AG04449 (cell line): ENCODE measurements at places on chromosomes 12 and 14.

GRCh38 chr12:129523621-129524020, 380.2 kb downstream of the TMEM132D start:
- DNase-seq: no peak

DNA sequence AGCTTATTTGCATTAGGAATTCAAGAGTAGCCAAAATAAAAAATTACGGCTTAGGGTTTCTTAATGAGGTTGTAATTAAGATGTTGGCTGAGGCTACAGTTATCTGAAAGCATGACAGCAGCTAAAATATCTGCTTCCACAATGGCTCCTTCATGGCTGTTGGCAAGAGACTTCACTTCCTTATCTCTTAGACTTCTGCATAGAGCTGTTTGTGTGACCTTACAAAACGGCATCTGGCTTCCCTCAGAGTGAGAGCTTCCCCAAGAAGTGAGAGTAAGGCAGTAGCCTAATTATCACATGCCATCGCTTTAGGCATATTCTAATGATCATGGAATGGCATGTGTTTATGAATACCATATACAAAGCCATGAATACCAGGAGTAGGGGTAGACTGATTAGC, 57.6 kb downstream of the CCDC59 start:
- DNase-seq: no peak

GRCh38 chr12:51714666-51715065, 123.6 kb downstream of the SCN8A start:
- DNase-seq: peak; percentile 16

- DNase-seq: no peak
Measured at GRCh38 chr14:89429199-89430181, 12.5 kb upstream of the FOXN3 start.

DNA sequence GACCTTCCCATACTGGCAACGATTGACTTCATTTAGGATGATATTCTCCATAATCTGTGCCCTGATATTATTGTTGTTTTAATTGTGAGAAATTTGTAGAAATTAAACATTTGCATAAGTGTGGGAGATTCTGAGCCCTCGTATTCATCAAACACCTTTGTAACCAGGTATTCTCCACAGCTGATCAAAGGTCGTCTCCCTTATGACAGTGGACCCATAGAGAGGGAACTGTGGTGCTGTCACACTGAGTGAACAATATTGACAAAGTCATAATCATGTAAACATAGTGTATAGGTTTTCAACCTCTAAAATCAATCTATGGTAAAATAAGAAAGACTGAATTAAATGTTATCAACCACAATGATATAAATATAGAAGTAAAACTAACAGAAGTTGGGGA, 14.9 kb upstream of the PLEKHG3 start:
- DNase-seq: no peak

- DNase-seq: no peak
Measured at GRCh38 chr12:123013185-123014095, 33.0 kb downstream of the ARL6IP4 start.

DNA sequence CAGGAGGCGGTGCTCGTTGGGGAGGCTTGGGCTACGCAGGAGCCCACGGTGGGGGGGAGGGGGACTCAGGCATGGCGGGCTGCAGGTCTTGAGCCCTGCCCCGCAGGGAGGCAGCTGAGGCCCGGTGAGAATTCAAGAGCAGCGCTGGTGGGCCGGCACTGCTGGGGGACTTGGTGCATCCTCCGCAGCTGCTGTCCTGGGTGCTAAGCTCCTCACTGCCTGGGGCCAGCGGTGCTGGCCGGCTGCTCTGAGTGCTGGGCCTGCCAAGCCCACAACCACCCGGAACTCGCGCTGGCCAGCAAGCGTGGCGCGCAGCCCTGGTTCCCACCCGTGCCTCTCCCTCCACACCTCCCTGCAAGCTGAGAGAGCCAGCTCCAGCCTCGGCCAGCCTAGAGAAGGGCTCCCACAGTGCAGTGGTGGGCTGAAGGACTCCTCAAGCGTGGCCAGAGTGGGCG, 3.2 kb downstream of the METTL25 start:
- DNase-seq: no peak

GRCh38 chr14:30317729-30318128, 241.2 kb upstream of the G2E3 start:
- DNase-seq: no peak
